ENCODE measurements at places on chromosomes 1 and 21.

DNA sequence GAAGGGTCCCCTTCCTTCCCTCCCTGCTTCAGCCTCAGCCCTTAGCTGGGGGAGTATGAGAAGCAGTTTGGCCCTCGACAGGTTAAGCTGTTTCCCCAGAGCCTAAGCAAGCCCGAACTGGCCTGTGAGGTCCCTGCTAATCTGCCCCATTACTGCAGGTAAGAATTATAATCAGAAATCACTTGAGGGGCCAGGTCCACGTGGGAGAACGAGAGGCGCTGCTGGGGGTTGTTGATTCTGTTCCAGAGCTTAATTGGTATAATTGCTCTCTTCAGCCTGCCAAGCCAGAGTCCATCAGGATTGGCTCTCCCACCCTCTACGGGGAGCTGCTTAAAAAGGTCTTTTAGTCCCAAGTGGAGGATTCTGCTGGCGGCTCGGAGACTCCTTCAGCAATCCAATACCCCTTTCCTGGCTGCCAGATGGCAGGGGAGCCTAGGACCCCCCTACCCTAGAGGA, 70.8 kb downstream of the UBE2T start:
- DNase-seq: no peak
- H3K27me3 ChIP-seq: peaks cover 19% of the 10 kb centered on the region
- no peak overlapping the region for H3K27ac ChIP-seq
- no peaks in the 10 kb centered on the region for H3K36me3 ChIP-seq
- H3K4me1 ChIP-seq: no peaks in the 10 kb centered on the region
- no peak overlapping the region for H3K4me3 ChIP-seq

GRCh38 chr1:226411619-226412018, 3.7 kb upstream of the PARP1 start:
- DNase-seq: no peak
- no peak overlapping the region for H3K4me3 ChIP-seq
- H3K36me3 ChIP-seq: no peaks in the 10 kb centered on the region
- H3K27ac ChIP-seq: no peak overlapping the region
- H3K4me1 ChIP-seq: peaks cover 6% of the 10 kb centered on the region
- H3K27me3 ChIP-seq: peaks cover 10% of the 10 kb centered on the region

- H3K4me1 ChIP-seq: no peaks in the 10 kb centered on the region
- no peak overlapping the region for H3K4me3 ChIP-seq
- peaks cover 2% of the 10 kb centered on the region for H3K36me3 ChIP-seq
These were observed 878.5 kb downstream of the USP25 start for GRCh38 chr21:16608209-16608830.

DNA sequence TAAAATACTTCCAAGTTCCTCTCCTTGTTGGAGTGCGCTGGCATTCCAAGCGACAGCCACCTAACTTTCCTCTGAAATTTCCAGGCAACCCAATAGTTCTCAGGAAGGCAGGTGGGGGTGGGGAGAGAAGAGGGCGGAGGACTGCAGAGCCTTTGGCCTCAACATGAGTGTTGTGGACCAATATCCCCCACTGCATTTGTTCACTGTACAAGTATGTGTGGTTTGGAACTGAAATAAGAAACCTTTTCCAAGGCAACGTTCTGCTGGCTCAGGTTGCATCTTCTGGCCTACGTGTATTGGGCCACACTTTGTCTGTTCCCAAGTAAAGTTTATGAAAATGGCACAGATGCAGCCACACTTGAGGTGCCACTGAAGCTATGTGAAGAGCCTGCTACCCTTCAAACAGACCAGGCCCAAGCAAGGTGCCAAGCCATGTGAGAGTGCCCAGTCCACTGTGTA, 153.4 kb downstream of the DHRS3 start:
- H3K27ac ChIP-seq: no peak overlapping the region
- H3K4me1 ChIP-seq: peaks cover 17% of the 10 kb centered on the region
- DNase-seq: no peak
- H3K27me3 ChIP-seq: no peaks in the 10 kb centered on the region

- DNase-seq: peak; percentile 94
- H3K4me3 ChIP-seq: no peak overlapping the region
- peaks cover 18% of the 10 kb centered on the region for H3K4me1 ChIP-seq
- no peaks in the 10 kb centered on the region for H3K27me3 ChIP-seq
- H3K27ac ChIP-seq: peak overlapping the region; percentile 80
These were observed 13.5 kb downstream of the TRAF3IP3 start for GRCh38 chr1:209769171-209769904.

GRCh38 chr1:45945426-45945825, 142.0 kb downstream of the MAST2 start:
- DNase-seq: peak; percentile 74
- peaks cover 11% of the 10 kb centered on the region for H3K4me1 ChIP-seq
- no peaks in the 10 kb centered on the region for H3K36me3 ChIP-seq
- H3K27me3 ChIP-seq: no peaks in the 10 kb centered on the region

- H3K4me3 ChIP-seq: no peak overlapping the region
- H3K27me3 ChIP-seq: no peaks in the 10 kb centered on the region
- H3K4me1 ChIP-seq: peaks cover 8% of the 10 kb centered on the region
- DNase-seq: no peak
These were observed 19.0 kb downstream of the MEF2D start for GRCh38 chr1:156481527-156481926.

- no peaks in the 10 kb centered on the region for H3K27me3 ChIP-seq
- H3K4me1 ChIP-seq: peaks cover 42% of the 10 kb centered on the region
- no peak for DNase-seq
- no peak overlapping the region for H3K27ac ChIP-seq
These were observed 1.7 kb downstream of the KHDC4 start for GRCh38 chr1:155932487-155932886.

DNA sequence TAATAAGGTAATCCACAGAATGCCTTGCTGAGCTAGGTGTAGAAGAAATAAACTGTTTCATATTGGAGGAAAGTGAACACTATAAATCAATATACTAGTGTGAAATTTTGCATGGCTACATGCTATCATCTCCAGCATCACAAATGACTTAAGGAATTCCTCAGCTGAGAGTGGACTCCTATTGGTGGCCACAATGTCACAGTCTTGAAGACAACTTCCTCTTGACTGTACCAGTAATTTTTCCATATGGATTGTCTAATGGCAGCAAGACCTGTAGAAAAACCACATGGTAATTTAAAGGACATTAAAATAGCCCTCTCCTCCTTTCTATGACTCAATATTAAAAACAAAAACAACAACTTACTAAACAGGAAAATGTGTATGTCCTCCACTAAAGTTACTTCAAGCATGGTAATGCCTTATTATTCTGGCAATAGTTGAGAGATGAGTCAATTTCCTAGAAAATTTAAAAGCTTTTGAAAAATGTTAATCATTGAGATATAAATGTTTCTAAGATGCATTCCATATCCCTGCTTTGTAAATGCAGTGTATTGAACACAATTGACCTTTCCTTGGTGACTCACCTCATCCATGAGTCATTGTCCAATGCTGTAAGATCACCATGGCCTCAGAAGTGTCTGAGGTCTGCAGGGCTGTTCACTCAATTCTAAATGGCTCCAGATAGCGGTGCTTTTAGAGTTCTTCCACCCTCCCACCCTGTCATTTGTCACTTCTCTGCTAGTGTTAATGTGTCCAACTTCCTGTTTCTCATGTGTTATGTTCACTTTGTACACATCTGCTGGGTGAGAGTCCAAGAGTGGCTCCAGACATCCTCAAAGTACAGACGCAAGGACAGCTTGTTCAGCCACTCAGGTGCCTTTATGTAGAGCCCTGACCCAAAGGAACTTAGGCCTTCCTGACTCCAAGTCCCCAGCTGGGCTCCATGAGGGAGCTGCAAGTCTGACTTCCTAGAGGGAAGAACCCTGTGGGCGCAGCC, 32.8 kb upstream of the DNASE2B start:
- DNase-seq: peak; percentile 96
- H3K27ac ChIP-seq: peak overlapping the region; percentile 97
- peaks cover 28% of the 10 kb centered on the region for H3K4me1 ChIP-seq
- no peaks in the 10 kb centered on the region for H3K27me3 ChIP-seq
- H3K4me3 ChIP-seq: no peak overlapping the region

- H3K36me3 ChIP-seq: no peaks in the 10 kb centered on the region
- no peak for DNase-seq
- peaks cover 8% of the 10 kb centered on the region for H3K4me1 ChIP-seq
- H3K27ac ChIP-seq: no peak overlapping the region
- no peaks in the 10 kb centered on the region for H3K27me3 ChIP-seq
These were observed 409.8 kb downstream of the DISC1 start for GRCh38 chr1:232036181-232036933.

GRCh38 chr1:226938903-226939437, 1.1 kb upstream of the COQ8A start:
- H3K27me3 ChIP-seq: no peaks in the 10 kb centered on the region
- peak; percentile 55 for DNase-seq
- H3K27ac ChIP-seq: peak overlapping the region; percentile 46
- peak overlapping the region; percentile 63 for H3K4me3 ChIP-seq
- H3K36me3 ChIP-seq: no peaks in the 10 kb centered on the region
- H3K4me1 ChIP-seq: peaks cover 7% of the 10 kb centered on the region

- H3K27ac ChIP-seq: peak overlapping the region; percentile 26
- H3K27me3 ChIP-seq: no peaks in the 10 kb centered on the region
- H3K4me3 ChIP-seq: no peak overlapping the region
- H3K4me1 ChIP-seq: peaks cover 29% of the 10 kb centered on the region
- no peaks in the 10 kb centered on the region for H3K36me3 ChIP-seq
- peak; percentile 81 for DNase-seq
These were observed 5.2 kb upstream of the RERE start for GRCh38 chr1:8822373-8823294.

- H3K27ac ChIP-seq: no peak overlapping the region
- H3K36me3 ChIP-seq: no peaks in the 10 kb centered on the region
- no peaks in the 10 kb centered on the region for H3K27me3 ChIP-seq
- H3K4me1 ChIP-seq: no peaks in the 10 kb centered on the region
These were observed 44.3 kb upstream of the BATF3 start for GRCh38 chr1:212743901-212744475.

GRCh38 chr1:47809301-47810084, 187.7 kb downstream of the TRABD2B start:
- no peaks in the 10 kb centered on the region for H3K4me1 ChIP-seq
- no peak overlapping the region for H3K27ac ChIP-seq
- H3K4me3 ChIP-seq: no peak overlapping the region
- H3K27me3 ChIP-seq: no peaks in the 10 kb centered on the region

DNA sequence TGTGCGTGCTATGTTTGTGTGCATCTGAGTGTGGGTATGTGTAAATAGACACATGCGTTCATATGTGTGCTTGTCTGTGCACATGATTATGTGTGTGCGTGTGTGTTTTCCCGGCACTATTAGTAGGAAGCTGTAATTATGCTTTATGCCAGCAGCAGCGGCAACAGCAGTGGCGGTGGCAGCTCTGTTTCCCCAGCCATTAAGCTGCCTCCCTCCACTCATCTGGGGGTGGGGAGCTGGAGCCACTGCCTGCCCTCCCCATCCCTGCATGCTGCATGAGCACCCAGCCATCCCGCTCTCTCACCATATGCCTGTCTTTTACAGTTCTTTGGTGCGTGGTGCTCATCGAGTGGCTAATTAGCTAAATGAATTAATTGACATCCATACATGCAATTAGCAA, 30.5 kb upstream of the ACOT11 start:
- peaks cover 4% of the 10 kb centered on the region for H3K27me3 ChIP-seq
- H3K4me1 ChIP-seq: no peaks in the 10 kb centered on the region
- H3K4me3 ChIP-seq: no peak overlapping the region
- no peaks in the 10 kb centered on the region for H3K36me3 ChIP-seq

- no peak overlapping the region for H3K4me3 ChIP-seq
- no peak for DNase-seq
- peaks cover 35% of the 10 kb centered on the region for H3K4me1 ChIP-seq
- no peaks in the 10 kb centered on the region for H3K27me3 ChIP-seq
These were observed 184.1 kb downstream of the PSMG1 start for GRCh38 chr21:38999161-38999560.

DNA sequence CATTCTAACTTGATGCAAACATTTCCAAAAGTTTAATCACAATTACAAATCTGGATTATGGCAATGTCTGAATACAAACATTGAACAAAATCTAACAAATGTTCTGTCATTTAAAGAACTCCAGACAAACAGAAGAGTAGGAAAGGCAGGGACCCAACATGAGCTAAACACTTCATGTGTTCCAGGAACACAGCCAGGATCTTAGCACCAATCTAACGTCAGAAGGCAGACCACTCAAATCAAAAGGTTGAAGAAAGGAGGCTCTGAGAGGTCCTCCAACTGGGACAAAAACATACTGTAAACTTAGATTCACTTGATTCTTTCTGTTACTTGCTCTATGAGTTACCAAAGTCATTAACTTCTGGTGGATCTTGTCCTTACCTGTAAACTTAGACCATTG, 374.0 kb downstream of the NEGR1 start:
- H3K36me3 ChIP-seq: no peaks in the 10 kb centered on the region
- no peaks in the 10 kb centered on the region for H3K27me3 ChIP-seq
- no peak overlapping the region for H3K4me3 ChIP-seq
- no peak overlapping the region for H3K27ac ChIP-seq
- no peak for DNase-seq

DNA sequence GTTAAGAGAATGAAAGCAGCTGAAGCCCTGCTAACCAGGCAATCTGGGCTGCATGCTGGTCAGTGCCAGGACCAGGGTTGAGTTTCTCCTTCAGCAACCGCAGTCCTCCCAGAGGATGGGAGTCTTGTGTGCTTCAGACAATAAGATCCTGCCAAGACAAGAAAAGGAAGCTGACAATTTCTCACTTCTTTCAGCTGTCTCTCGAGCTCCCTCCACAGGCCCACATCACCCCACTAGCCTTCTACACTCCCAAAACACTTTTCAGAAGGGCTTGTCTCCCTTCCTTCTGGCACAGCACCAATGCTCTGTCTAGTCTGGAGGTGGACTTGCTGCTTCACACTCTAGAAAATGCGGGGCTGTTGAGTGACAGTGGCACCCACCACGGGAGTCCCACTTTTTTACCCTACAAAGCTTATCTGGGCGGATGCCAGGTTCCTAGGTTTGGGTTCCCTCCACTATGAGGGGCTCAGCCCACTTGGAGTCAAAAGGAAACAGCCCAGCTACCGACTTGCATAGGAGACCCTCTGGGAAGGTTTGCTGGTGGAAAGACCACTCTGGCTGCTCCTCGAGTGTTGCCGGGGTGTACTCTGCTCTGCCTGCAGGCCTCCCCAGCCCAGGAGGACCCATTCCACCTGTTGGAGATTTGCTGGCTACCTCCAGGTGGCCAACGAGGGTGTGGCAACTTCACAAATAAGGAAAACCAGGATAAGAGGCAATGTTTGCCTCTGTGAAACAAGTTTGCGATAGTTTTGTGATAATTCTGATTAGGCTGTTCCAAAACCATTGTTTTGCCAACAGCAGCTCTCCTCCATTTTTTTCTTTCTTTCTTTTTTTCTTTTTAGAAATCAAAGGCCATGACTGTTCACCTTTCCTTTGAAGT, 68.9 kb downstream of the TENT5C start:
- H3K36me3 ChIP-seq: no peaks in the 10 kb centered on the region
- DNase-seq: no peak
- H3K4me1 ChIP-seq: peaks cover 14% of the 10 kb centered on the region
- H3K27ac ChIP-seq: no peak overlapping the region
- H3K27me3 ChIP-seq: no peaks in the 10 kb centered on the region

All from endothelial cell of umbilical vein (primary cell).